ENCODE measurements at places on chromosomes 7 and 10.

- DNase-seq: no peak
Measured at GRCh38 chr7:112167147-112167546, 39.1 kb downstream of the DOCK4 start.

DNA sequence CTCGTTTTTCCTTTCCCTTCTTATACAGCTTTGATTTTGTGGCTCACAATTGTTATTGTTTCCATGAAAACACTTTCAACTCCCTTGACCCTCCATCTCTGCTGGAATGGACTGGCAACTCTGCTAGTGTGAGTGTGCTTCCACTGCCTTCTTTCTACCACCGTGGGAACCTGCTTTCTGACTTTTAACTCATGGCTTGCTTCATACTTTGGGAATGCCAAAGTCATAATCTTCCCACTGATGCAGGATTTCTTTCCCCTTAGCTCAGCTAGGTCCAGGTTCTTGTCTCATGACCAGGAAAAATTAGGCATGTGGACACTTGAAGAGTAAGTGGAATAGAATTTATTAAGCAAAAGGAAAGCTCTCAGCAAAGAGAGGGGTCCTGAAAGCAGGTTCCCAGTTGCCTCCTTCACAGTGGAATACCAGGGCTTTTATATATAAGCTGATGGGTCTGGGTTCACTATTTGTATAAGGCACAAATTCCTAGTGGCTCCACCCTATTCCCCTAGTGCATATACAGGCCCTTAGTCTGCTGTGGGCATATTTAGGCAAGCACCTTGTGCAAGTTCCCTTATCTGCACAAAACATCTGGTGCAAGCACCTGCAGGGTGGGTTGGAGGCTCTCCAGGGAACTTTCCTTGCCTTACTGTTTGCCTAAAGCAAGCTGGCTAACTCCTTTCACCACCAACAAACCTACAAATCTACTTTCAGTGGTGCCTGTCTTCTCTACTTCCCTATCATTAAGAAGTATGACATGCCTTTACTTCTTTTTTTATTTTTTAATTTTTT lies 119.5 kb downstream of the CFAP58 start:
- DNase-seq: no peak

DNA sequence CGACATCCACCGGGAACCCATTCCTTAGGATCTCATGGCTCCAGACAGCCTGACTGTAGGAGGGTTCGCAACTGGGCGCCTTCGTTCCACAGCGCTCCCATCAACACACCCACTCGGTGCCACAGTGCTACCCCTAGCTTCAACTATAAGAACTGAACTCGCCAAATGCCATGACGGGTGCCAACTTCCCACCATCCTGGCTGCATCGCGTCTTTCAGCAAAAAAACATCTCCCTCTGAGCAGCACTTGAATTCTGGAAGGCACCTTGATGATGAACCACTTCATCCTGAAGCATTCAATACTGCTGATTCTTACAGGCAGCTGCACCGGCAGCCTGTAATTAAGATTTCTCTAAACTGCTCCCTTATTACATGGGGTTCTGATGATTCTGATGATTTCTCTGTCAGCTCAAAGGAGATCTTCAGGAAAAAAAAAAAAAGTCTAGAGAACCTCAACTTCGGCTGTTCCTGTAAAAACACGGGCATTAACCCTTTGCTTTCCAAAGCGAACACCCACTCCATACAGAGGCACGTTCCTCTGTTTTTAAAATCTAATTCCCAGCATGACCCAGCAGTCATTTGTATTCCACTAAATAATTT lies 1.3 kb downstream of the CYTH3 start:
- DNase-seq: no peak

- DNase-seq: no peak
Measured at GRCh38 chr10:30216821-30217220, 132.3 kb downstream of the MTPAP start.

DNA sequence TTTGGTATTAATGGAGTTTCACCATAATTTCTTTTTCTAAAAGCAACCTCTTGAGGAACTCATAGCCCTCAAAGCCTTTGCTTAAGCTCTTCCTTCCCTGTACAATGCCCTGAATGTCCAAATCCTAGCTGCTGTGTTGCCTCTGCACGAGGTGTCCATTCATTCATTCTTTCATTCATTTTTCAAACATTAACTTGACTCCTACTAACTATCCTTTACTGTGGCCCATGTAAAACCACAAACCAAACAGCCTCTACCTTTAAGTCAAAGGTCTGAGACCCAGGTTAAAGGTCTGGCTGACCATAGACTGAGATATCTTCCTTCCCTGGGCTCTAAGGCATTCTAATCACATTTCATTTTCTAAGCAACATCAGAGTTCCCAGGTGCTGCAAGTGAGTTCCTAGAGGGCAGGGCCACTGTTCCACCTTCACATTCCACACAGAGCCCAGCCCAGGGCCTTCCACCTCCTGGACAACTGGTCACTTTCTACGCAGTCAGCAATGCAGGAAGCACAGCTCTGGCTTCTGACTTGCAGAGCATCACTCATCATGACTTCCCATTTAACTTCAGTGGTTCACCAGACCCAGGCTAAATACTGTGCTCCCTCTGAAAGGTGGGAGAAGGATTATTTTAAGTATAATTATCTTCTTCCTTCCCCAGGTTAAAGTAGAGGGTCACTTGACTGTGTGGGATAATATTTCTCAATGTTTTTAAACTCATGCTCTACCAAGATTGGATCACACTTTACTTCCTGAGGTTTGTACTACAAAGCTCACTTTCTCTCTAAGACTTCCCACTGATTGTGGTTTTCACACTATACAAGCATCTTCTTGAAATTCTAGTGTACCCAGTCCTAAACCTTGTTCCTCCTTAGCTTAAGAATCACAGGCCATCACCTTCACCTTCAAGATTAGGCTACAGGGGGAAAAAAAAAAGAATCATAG lies 19.1 kb downstream of the ATXN7L1 start:
- DNase-seq: no peak

GRCh38 chr7:51274955-51275354 lies 41.7 kb downstream of the COBL start:
- DNase-seq: no peak

GRCh38 chr7:16951483-16952080 lies 69.8 kb upstream of the AGR3 start:
- DNase-seq: no peak

- DNase-seq: no peak
Measured at GRCh38 chr7:132138817-132139216, 437.5 kb downstream of the PLXNA4 start.

DNA sequence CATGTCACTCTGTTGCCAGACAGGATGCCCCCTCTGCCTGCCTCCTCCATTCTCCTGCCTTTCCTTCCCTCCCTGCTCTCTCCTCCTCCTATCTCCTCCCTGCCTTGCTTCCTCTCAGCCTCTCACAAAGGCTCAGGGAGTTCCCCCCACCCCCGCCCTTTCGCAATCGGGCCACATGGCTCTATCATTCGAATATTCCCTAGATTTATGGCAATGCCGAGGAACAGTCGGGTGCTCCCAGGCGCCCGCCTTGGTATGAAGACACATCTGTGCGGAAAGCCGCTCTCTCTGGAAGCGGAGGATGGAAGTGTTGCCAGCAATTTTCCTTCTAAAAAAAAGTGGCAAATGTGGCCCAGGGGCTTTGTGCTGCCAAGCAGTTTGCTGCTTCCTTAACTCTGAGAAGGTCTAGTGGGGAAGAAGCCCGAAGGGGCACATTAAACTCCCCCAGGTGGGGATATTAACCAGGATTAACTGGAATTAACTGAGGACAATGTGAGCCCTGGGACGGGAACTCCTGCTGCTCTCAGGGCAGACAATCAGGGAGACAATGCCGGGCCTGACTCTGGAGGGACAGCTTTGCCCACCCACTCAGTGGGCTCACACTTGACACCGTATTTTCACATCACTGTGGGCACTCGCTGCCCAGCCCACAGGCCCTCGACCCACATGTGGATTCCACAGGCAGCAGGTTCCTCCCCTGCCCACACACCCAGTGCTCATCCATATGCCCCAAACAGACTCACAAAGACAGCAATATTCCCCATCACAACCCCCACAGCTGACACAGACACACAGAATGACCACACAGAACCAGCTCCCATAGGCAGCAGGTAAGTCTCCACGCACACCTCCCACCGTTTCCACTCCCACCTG lies 88.4 kb upstream of the SMNDC1 start:
- DNase-seq: no peak

GRCh38 chr7:140722254-140722653 lies 25.7 kb downstream of the NDUFB2 start:
- DNase-seq: no peak

- DNase-seq: no peak
Measured at GRCh38 chr7:2110610-2111396, 121.9 kb downstream of the MAD1L1 start.
